Karpas-422 (cell line): ENCODE measurements at places on chromosomes 1 and 21.

DNA sequence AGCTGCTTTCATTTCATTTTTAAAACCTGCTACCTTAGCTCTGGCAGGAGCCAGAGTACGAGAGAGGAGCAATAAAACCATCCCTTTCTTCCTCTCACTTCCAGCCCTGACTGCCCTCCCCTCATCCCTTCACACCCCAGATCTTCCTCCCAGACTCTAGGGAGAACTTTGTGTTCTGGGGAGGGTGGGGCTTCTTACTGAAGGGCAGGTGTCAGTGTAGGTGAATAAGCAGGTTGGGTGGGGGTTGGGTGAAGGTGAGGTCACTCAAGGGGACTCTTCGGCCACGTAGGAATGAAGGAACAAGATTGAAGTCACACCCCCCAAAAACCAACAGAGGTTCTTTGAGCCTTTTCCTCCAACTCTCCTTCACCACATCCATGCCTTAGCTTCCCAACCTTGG, 88.9 kb downstream of the CD58 start:
- DNase-seq = no peak

GRCh38 chr21:32499249-32500055, 85.9 kb downstream of the TCP10L start:
- DNase-seq = no peak

DNA sequence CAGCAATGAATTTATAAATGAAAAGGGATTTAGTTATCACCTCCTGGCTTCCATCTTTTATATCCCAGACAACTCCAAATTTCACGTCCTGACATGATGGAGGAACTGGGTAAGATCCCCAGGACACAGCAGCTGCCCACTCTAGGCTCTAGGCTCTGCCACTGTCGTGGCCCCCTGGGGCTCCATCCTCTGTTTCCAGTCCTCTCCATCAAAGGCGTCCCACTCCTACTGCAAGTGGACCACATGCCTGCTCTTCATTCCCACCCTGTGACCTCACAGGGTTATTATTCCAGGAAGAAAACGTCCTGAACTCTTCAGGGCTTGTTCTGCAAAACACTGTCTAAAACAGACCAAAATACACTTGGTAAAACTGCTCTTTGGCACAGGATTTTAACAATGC, 11.9 kb downstream of the URB1 start:
- no peak for DNase-seq

GRCh38 chr1:202800742-202801141, 7.5 kb downstream of the KDM5B start:
- DNase-seq = no peak
